Fibroblast of skin of right biceps (primary cell): ENCODE measurements at places on chromosomes 5 and 9.
A peak's percentile ranks its signal among the peaks of the same experiment; 100 is the strongest.

GRCh38 chr9:125374443-125375309 is 113.0 kb downstream of the GAPVD1 start:
- peak; percentile 74 for DNase-seq

GRCh38 chr5:173187054-173187743 is 42.9 kb downstream of the BNIP1 start:
- DNase-seq: no peak

- DNase-seq: no peak
Observed at GRCh38 chr5:160174780-160175437, 54.4 kb upstream of the FABP6 start.

DNA sequence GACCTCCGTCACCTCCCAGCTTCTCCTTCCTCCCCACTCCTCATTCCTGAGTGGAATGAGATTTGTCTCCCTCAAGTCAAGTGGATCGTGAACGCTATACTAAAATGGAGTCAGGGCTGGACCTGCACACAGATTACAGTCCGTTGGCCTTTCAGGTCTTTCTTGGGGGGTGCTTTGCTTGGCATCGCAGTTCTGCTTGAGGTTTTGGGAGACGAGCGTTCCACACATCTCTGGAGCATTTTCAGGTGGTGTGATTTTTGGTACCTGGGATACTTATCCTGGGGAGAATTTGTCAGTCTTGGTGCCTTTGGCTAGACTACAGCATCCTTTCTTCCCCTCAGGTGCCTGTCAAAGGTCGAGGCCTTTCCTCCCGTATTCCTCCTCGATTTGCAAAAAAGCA is 23.8 kb upstream of the POMT1 start:
- DNase-seq: no peak

GRCh38 chr5:3489239-3489843 is 106.3 kb upstream of the IRX1 start:
- DNase-seq: no peak

DNA sequence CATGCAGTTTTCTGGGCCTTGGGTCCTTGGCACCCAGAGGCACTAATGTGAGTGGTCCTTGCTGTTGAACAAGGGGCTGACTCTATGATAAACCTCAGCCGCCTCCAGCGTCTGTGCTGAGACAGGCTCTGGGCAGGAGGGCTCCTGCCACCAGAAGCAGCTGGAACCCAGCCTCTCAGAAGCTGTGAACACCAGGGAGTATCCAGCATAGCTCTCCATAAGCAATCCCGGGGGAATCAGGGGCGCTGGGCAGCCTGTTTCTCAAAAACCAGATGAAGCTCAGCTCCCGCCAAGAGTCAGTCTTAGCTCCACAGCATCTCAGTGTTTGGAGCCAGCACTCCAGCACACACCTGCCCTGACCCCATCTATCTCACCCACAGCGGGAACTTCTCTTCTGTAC is 170.2 kb downstream of the HSPA4 start:
- no peak for DNase-seq
